ENCODE measurements at places on chromosomes 7 and 10. TPM values are rescaled to one million over a fixed set of nuclear protein-coding genes. Genes with fewer than 3 reads are reported as not detected.

The NANOS1 gene
- total RNA-seq = 1.5 TPM

The NUDT13 gene
- total RNA-seq = 1.2 TPM

The SMKR1 gene
- total RNA-seq = not detected

The NPFFR1 gene
- not detected for total RNA-seq

The LRIT1 gene
- not detected for total RNA-seq

The ADCY1 gene
- total RNA-seq = 29.4 TPM

The DIP2C gene
- total RNA-seq = 21.8 TPM

Data from smooth muscle cell of trachea (primary cell).